ENCODE measurements at places on chromosomes 11 and 22. TPM values are rescaled to one million over a fixed set of nuclear protein-coding genes. Genes with fewer than 3 reads are reported as not detected.

GRCh38 chr11:21205205-21205604 is 535.8 kb downstream of the NELL1 start:
- DNase-seq = no peak

GRCh38 chr22:32882360-32882755 is 80.9 kb downstream of the TIMP3 start:
- DNase-seq = no peak

DNA sequence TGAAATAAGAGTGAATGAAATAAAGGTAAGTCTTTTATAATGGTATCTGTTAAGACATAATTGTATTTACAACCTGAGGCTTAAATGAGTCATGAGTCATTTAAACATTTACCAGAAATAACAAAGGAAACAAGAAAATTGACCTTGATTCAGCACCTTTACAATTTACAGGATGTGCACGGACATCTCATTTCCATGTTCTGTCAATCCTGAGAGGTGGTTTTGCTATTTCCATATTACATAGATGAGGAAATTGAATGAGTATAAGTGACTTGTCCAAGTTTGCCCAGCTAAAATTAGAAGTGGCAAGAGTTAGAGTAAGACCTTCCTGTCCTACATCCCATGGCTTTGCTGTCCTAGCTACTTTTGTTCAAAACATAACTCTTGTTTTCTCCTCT is 89.1 kb downstream of the TRIM44 start:
- DNase-seq = no peak

Gene MAJIN
- not detected for total RNA-seq

Gene PVALB
- 12.5 TPM for total RNA-seq

GRCh38 chr11:71266114-71266833 is 13.9 kb upstream of the SHANK2 start:
- DNase-seq = peak; percentile 65

GRCh38 chr11:75535071-75535470 is 9.3 kb upstream of the GDPD5 start:
- DNase-seq = no peak

DNA sequence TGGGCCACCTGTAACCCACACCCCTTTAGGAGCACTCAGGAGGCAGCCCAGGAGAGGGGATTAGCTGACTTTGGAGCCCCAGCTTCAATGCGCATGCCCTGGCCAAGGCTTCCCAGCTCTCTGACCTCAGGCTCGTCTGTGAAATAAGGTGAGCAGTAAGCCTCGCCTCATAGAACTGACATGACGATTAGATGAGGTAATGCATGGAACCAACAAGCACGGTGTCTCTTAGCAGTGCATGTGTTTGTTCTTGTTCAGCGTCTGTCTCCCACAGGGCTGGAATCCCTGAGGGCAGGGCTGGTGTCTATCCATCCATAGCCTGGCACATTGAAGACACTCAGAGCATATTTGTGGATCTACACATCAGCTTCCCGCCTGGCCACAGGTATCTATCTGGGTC is 415.4 kb downstream of the MN1 start:
- DNase-seq = peak; percentile 56

DNA sequence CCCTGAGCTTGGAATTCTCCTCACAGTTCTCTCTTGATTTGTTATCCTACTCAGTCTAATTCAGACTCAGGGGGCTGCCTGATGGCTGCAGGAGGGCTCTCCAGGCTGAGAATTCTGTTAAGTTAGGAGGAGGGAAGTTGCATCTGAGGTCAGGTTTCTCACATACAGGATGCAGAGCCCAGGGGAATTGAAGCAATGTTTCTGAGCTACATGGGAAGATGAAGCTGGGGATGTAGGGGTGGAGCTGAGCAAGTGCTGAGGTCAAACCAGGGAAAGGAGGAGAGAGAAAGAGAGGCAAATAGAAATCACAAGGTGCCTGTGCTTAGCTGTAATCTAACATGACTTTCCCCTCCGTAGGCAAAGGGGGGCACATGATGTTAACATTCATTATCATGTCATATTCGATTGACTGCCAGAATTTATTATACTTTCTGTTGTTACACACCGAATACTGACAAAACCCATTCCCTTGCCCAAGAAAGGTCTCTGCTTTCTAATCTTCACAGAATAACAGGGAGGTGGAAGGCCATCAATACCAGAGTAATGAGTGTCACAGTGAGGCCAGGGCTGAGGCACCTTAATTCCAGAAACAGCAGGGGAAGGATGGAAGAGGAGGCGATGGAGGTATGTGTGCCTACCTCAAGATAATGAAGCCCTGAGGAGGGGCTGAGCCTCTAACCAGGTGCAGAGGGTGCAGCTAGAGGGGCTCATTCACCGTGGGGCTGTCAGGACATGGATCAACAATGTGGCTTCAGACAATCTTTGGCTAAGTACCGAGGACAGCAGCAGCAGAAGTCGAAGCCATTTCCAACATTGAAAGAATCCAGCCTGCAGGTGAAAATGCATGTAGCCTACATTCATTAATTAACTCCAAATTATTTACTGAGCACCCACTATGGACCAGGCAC is 205.4 kb upstream of the SNX19 start:
- no peak for DNase-seq

Gene NRIP3
- 0.62 TPM for total RNA-seq

GRCh38 chr22:44231233-44231632 is 50.5 kb downstream of the PARVG start:
- DNase-seq = no peak

Gene FGF4
- not detected for total RNA-seq

DNA sequence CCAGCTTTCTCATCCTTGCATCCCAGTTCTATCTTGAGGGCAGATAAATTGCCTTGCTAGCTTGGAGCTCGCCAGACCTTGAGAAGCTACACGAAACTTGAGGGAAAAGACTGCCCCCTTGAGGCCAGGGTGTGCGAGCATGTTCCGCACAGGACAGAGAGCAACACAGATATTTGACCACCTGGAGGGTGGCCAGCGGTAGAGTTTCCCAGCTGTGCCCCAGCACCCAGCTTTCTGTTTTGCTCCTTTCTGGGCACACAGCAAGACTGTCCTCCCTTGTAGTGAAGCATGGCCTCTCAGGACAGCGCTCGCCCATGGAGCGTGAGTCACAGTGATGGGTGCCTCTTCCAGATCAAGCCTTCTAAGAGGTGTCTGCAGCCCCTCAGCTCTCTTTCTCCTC is 23.5 kb downstream of the SPATA19 start:
- peak; percentile 90 for DNase-seq

DNA sequence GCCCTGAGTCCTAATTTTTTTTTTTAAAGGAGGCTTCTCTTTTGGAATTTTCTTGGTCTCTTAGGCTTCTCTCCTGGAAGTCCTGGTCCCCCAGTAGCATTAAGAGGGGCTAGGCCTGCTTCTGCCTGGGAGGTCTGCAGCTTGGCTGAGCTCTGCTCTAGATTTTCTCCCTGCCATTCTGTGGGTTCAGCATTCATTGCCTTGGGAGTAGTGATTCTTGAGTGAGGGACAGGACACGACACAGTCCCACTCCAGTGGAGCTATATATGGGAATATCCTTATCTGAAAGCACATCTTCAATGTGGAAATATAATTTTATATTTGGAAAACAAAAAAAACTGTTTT is 3.7 kb downstream of the IGSF22 start:
- DNase-seq = no peak

Gene LIF
- 0.51 TPM for total RNA-seq

DNA sequence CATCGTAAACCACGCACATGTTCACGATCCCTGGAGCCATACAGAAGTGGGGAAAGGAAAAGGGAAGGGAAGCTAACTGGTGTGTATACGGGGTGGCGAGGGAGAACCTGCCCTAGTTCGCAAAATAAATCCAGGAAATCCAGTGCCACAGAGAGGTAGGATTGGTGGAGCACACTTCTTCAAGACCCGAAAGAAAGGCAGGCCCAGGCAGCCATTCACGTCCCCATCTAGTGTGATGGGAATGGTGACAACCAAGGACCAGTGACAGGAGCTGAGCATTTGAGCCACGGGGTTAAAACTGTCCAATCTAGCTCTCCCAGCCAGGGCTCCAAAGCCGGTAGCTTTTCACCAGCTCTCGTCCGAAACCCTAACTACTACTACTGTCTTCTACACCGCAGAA is 53.7 kb downstream of the IGSF9B start:
- no peak for DNase-seq

Gene GRIK4
- total RNA-seq = 0.10 TPM

Gene SCGB1A1
- not detected for total RNA-seq
